ENCODE measurements at places on chromosomes 2 and 18. TPM values are rescaled to one million over a fixed set of nuclear protein-coding genes. Genes with fewer than 3 reads are reported as not detected.
A peak's percentile ranks its signal among the peaks of the same experiment; 100 is the strongest.

Gene GCG
- 1.6 TPM for total RNA-seq

Gene ABHD3
- 18.5 TPM for total RNA-seq

DNA sequence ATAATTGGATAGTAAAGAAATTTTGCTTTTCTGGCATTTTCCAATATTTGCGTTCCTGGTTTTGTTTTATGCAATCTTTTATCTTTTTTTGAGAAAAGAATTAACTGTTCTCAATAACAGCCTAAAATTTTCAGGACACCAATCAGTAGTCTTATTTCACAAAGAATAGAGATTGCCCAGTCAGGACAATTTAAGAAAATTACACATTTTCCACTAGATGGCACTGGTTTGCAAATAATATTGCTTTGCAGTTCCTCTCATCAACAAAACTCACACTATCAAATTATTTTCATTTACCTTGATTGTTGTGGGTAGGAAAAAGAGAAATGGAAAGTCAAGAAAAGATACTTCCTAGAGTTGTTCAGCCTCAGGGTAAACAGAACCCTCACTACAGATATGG lies 2.4 kb upstream of the RBM45 start:
- H3K4me1 ChIP-seq, result no peaks in the 10 kb centered on the region
- H3K27ac ChIP-seq, result peak overlapping the region; percentile 45
- no peak overlapping the region for H3K4me3 ChIP-seq
- no peak for DNase-seq
- H3K27me3 ChIP-seq, result no peaks in the 10 kb centered on the region

DNA sequence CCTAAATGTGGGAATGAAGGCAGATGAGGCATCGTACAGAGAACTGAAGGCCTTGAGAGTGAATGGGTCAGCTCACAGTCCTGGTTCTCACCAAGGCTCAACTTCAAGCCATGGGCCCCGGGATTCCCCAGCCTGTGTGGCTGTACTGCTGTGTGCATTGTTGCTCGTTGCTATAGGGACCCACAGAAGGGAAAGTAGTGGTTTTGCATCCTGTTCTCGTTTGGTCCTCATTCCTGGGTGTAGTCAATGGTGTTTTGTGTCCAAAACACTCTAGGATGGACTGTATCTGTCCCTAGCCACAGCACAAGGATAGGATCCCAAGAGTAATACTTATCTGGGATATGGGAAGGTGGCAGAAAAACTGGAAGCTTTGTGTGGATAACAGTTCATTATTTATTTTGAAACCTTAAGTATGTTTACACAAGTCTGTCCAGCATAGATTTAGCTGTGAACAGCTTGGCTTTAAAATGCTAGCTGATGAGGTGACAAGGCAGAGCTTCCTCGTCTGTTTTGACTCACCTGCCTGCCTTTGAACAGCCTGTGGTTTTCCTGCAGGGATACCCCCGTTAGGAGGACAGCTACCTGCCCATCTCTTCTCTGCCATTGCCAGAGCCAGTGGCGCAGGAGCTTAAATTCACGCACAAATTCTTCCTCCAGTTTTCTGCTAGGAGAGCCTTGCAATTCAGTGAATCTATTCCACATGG lies 85.0 kb downstream of the WDSUB1 start:
- no peaks in the 10 kb centered on the region for H3K4me1 ChIP-seq
- no peak for DNase-seq
- no peaks in the 10 kb centered on the region for H3K27me3 ChIP-seq
- H3K27ac ChIP-seq, result no peak overlapping the region
- H3K36me3 ChIP-seq, result no peaks in the 10 kb centered on the region

DNA sequence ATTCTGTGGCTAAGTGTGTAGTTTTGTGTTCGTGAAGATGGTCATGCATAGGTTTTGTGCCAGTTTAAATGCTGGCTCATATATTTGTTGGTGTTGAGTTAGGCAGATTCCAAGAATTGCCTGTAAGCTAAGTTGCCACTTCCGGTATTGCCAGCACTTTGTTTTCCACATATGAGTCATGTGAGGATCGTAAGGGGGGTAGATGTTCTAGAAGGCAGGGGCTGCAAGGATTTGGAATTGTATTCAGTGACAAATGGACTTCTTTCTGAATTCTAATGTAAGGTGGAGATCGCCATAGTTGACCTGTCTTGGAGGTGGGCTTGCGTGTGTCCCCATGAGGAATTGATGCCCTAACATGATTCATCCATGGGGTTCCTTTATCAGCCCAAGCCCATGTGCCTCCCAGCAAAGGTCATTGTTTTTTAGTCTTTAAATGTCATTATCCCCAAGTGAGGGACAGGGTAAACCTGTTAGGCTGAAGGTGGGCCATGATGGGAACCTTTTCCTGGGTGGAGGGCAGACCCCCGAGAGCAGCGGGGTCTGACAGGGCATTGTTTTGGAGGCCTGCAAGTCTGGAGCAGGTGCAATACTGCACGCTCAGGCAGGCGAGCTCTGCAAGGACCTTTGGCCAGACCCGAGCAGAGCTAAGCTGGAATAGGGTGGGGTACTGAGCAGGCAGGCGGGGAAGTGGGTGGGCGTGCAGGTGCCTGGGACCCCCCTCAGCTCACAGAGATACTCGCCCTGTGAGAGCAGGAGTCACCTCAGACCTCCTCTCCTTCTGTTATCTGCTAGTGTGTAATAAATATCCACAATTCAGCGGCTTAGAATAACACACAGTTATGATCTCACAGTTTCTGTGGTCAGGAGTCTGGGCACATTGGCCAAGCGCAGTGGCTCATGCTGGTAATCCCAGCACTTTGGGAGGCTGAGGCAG lies 77.4 kb downstream of the LRRFIP1 start:
- peaks cover 28% of the 10 kb centered on the region for H3K4me1 ChIP-seq
- DNase-seq, result no peak
- no peak overlapping the region for H3K27ac ChIP-seq
- no peaks in the 10 kb centered on the region for H3K36me3 ChIP-seq
- H3K4me3 ChIP-seq, result no peak overlapping the region

- peak overlapping the region; percentile 96 for H3K27ac ChIP-seq
- no peaks in the 10 kb centered on the region for H3K4me1 ChIP-seq
- peak; percentile 48 for DNase-seq
- H3K27me3 ChIP-seq, result no peaks in the 10 kb centered on the region
Measured at GRCh38 chr2:186590759-186591505, 1.1 kb downstream of the ITGAV start.

DNA sequence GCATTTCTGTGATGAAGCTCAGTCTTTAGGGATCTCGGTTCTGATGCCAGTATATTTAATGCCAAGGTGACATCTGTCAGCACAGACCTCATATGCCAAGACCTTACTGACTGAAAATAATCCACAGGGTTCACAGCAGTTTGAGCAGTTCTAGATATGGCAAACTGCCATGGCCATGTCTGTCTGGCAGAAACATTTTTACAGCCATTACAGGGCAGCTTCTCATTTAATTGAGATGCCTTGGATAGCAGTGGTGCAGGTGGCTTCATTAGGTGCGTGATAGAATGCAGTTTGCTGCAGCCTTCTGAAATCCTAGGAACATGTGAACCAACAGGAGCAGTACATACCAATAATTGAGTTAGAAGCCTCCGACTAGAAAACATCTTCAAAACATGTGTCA lies 510.6 kb downstream of the XIRP2 start:
- no peaks in the 10 kb centered on the region for H3K27me3 ChIP-seq
- no peak overlapping the region for H3K4me3 ChIP-seq
- no peak overlapping the region for H3K27ac ChIP-seq
- no peak for DNase-seq

DNA sequence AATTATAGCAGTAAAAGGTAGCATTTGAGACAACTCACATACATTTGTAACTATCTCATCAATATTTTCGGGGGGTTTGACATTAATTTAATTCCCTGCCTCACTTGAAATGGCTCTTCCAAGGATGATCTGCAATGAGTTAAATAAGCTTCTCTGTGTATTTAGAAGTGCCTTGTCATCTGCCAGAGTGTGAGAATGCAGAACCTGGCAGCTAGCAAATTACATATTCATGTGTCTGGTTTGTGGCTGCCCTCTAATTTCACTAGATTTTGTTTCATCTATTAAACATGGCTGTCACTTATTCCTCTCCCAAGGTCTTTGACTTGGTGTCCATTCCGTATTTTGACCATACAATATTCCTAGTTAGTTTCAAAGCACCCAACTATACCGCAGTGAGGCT lies 158.3 kb upstream of the CAVIN2 start:
- no peak overlapping the region for H3K27ac ChIP-seq
- no peak overlapping the region for H3K4me3 ChIP-seq
- no peaks in the 10 kb centered on the region for H3K27me3 ChIP-seq
- no peaks in the 10 kb centered on the region for H3K36me3 ChIP-seq
- H3K4me1 ChIP-seq, result no peaks in the 10 kb centered on the region

GRCh38 chr18:74695170-74695569 lies 97.5 kb downstream of the ZNF407 start:
- H3K4me3 ChIP-seq, result no peak overlapping the region
- no peaks in the 10 kb centered on the region for H3K4me1 ChIP-seq
- no peak for DNase-seq

GRCh38 chr2:121235542-121235941 lies 49.5 kb downstream of the TFCP2L1 start:
- no peak for DNase-seq
- no peak overlapping the region for H3K4me3 ChIP-seq
- no peak overlapping the region for H3K27ac ChIP-seq

Gene ATP5MC3
- total RNA-seq, result 105 TPM

- no peak for DNase-seq
- no peak overlapping the region for H3K27ac ChIP-seq
- no peaks in the 10 kb centered on the region for H3K4me1 ChIP-seq
- no peak overlapping the region for H3K4me3 ChIP-seq
- H3K36me3 ChIP-seq, result no peaks in the 10 kb centered on the region
Measured at GRCh38 chr2:134284119-134284670, 30.3 kb downstream of the MGAT5 start.

DNA sequence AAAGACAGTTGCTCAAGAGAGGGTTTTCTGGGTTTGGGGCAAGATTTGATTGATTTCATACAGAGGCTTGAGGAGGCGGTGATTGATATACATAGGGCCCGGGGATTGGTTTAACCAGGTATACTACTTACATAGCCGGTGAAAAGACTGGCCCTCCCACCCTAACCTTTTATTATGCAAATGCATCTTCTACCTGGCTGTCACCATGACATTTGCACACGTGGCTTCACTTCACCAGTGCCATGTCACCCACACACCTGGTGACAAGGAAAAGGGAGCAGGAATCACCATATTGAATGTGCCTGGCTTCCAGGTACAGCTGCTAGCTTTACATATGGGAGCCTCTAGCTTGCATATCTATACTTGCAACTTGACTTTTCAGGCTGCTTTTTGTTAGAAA lies 9.7 kb downstream of the ERMN start:
- H3K4me1 ChIP-seq, result no peaks in the 10 kb centered on the region
- H3K36me3 ChIP-seq, result no peaks in the 10 kb centered on the region
- no peak for DNase-seq
- H3K27me3 ChIP-seq, result no peaks in the 10 kb centered on the region
- H3K4me3 ChIP-seq, result no peak overlapping the region

Gene CLK1
- total RNA-seq, result 126 TPM

DNA sequence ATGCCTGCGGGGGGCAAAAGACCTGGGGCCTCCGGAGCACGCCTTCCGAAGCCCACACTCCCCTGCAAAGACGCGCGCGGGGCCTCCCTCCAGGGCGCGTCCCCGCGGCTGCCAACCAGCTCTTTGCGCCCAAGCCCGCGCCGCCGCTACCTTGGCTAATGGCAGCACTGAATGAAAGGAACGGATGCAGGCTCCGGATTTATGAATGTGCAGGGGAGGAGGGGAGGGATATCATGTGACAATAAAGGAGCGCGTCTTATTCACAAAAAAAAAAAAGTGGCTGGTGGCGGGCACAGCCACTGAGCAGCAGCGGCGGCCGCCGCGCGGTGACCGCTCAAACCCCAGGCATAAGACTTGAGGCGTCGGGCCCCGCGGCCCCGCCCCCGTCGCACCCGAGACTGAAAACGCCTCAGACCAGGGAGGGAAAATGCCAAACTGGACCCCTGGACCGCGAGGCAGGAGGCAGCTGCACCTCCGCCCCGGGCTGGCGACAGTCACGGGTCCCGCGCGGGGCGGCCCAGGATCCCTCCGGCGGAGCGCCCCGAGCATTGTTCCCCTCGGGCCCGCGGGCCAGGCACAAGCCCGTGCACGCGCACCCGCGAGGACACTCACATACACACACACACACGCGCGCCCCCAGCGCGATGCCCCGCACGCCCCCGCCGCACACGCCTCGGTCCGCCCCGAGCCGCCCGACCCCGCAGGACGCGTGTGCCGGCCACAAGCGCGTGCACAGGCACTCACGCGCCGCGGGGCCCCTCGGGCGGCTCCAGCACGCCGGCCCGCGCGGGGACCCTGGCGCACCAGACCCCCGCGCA lies 1.6 kb downstream of the SPRED2 start:
- H3K4me3 ChIP-seq, result peak overlapping the region; percentile 92
- DNase-seq, result peak; percentile 77
- H3K27me3 ChIP-seq, result no peaks in the 10 kb centered on the region

GRCh38 chr2:221618007-221618406 lies 45.9 kb upstream of the EPHA4 start:
- no peak for DNase-seq
- H3K36me3 ChIP-seq, result no peaks in the 10 kb centered on the region
- no peaks in the 10 kb centered on the region for H3K4me1 ChIP-seq
- H3K27me3 ChIP-seq, result no peaks in the 10 kb centered on the region

DNA sequence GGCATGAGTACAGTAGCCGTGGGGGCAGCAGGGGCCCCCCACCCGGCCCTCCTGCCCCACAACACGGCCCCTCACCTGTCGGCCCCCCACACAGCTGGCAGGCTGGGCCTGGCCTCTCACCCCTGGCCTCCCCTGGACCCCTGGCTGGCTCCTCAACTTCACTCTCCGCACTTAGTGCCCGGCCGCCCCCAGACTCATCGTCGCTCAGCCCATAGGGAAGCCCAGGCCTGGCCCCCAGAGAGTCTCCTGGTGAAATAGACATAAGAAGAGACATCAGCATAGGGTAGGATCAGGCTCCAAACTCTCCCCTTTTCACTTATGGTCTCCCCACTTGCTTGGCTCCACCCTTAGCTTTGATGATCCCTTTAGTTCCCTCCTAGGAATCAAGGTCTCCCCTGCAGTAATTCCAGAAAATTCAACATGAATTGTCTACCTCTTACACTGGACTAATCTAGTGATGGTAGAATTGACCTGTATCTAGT lies 1.7 kb downstream of the ZNF513 start:
- no peak overlapping the region for H3K4me3 ChIP-seq
- peaks cover 5% of the 10 kb centered on the region for H3K4me1 ChIP-seq

Gene ADCYAP1
- total RNA-seq, result 2.7 TPM

GRCh38 chr2:237598468-237599208 lies 8.1 kb upstream of the RAB17 start:
- no peak overlapping the region for H3K4me3 ChIP-seq
- H3K4me1 ChIP-seq, result no peaks in the 10 kb centered on the region
- no peak for DNase-seq
- H3K36me3 ChIP-seq, result no peaks in the 10 kb centered on the region
- H3K27me3 ChIP-seq, result no peaks in the 10 kb centered on the region

DNA sequence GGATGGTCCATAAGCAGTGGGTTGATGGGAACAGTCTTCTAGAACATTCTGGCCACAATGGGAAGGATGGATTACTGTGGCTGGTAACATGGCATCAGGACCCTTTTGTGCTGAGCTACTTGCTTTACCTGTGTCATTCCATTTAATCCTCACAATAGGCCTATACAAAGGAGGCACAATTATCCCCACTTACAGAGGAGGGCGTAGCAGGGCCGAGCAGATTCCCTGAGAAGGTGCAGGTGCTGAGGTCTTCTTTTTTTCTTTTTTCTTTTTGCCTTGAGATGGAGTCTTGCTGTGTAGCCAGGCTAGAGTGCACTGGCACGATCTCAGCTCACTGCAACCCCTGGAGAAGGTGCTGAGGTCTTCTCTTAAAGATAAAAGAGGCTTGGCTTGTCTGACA lies 6.7 kb upstream of the LRRC30 start:
- no peaks in the 10 kb centered on the region for H3K27me3 ChIP-seq
- H3K4me1 ChIP-seq, result no peaks in the 10 kb centered on the region
- DNase-seq, result no peak
- no peak overlapping the region for H3K27ac ChIP-seq
- no peak overlapping the region for H3K4me3 ChIP-seq

Gene TDRD15
- total RNA-seq, result not detected

Measured in prostate gland (tissue), 2 donors.